NCI-H2081 treated with DMSO at 0.1 percent for 48 hours (cell line): ENCODE measurements at places on chromosomes 12 and 14.

DNA sequence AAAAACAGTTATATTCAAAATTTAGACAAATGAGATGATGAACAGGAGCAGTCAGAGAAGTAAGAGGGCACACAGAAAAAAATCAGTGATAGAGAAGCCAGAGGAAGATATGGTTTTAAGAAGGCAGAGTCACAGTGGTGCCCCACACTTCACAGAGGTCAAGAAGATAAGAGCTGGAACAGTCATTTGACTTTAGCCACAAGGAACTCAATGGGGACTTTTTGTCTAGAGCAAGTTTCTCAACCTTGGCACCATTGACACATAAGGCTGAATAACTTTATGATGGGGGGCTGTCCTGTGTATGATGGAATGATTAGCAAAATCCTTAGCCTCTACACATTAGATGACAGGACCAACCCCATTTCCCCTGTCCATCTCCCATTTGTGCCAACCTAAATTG lies 172.8 kb upstream of the PLEKHG7 start:
- no peak for DNase-seq

DNA sequence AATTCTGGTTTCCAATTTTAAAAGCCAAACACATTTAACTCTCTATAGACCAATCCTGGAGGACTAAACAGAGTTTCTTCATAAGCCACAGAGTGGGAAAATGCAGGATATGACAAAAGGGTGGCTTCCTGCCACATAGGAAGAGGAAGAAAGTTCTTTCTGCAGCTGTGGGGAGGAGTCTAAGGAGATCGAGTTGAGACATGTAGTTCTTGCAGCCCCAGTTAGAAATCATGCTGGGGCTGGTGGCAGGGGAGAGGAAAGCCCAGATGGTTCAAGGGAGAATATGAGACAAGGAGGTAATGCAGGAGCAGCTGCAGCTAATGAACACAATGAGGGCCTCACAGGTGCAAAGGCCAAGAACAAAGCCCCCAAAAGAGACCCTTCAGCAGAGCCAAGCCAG lies 85.0 kb upstream of the ARID2 start:
- DNase-seq = no peak

- DNase-seq = no peak
Observed at GRCh38 chr12:105262461-105263184, 26.6 kb upstream of the APPL2 start.

GRCh38 chr12:127381043-127381668 lies 885.8 kb upstream of the TMEM132C start:
- peak; percentile 23 for DNase-seq

DNA sequence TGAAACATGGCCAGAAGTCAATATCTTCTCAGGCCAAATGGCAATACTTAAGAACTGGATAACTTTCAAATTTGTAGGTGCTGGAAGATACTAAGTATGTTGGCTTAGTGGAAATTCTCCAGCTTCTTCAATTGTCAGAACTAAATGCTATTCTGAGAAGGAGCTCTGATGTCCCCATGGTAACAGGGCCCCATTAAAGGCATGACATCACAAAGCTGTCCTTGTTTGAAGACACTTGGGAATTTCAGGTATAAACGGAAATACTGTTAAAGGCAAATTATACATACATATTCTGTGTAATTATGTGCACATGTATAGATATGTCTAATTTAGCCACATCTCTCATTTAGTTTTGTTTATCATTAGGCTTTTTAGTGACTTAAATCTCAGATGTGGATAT lies 210.0 kb upstream of the SEL1L start:
- DNase-seq = no peak

- no peak for DNase-seq
Observed at GRCh38 chr12:64895526-64895925, 71.1 kb downstream of the TBC1D30 start.

GRCh38 chr12:64801381-64801780 lies 23.1 kb upstream of the TBC1D30 start:
- no peak for DNase-seq

- no peak for DNase-seq
Observed at GRCh38 chr14:83356080-83356479, 1822.4 kb upstream of the SEL1L start.

GRCh38 chr12:2160043-2160442 lies 107.3 kb downstream of the CACNA1C start:
- DNase-seq = no peak

GRCh38 chr12:127060310-127060847 lies 1206.6 kb upstream of the TMEM132C start:
- no peak for DNase-seq

GRCh38 chr12:24328261-24328660 lies 378.8 kb upstream of the SOX5 start:
- no peak for DNase-seq

DNA sequence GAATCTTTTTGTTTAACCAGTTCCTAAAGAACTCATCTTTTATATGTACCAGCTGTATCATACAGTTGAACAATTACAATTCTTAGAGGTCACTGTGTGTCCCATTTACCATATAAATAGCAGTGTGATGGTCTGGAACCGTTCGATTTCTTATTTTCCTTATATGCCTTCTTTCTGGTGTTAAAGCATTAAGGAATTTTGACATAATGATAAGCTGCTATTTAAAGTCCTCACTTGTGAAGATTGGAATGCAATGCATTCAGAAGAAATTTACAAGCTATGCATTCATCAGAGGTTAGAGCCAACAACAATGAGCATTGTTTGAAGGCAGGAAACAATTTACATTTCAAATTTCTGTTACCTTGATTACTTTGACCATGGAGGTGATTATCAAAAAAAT lies 80.0 kb upstream of the PRICKLE1 start:
- no peak for DNase-seq

DNA sequence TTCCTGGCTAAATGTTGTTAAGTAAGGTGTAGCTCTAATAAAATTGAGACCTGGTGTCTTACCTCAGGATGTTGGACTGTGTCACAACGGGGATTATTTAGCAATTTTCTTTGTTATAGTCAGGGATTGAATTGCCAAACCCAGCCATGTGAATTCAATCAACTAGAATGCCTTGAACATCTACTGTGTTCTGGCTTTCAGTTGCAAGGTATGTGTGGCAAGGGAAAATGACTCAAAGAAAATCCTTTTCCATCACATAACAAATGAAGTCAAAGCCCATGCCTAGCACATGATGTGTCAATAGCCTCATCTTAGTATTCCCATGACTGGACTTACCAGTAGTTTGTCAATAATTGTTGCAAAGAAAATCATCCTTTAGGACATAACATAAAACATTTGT lies 519.8 kb upstream of the FLRT2 start:
- DNase-seq = no peak

GRCh38 chr12:125324861-125325490 lies 259.7 kb downstream of the AACS start:
- no peak for DNase-seq
